Stimulated activated CD4-positive, alpha-beta T cell treated with anti-CD3 and anti-CD28 coated beads, Interleukin-15, amount 100 ng/mL, for 1 hour (primary cell): ENCODE measurements at places on chromosomes 4 and X.

GRCh38 chr4:182881914-182882313 is 35.3 kb downstream of the DCTD start:
- DNase-seq, result no peak

- DNase-seq, result no peak
Observed at GRCh38 chr4:106869551-106869950, 166.6 kb downstream of the DKK2 start.

DNA sequence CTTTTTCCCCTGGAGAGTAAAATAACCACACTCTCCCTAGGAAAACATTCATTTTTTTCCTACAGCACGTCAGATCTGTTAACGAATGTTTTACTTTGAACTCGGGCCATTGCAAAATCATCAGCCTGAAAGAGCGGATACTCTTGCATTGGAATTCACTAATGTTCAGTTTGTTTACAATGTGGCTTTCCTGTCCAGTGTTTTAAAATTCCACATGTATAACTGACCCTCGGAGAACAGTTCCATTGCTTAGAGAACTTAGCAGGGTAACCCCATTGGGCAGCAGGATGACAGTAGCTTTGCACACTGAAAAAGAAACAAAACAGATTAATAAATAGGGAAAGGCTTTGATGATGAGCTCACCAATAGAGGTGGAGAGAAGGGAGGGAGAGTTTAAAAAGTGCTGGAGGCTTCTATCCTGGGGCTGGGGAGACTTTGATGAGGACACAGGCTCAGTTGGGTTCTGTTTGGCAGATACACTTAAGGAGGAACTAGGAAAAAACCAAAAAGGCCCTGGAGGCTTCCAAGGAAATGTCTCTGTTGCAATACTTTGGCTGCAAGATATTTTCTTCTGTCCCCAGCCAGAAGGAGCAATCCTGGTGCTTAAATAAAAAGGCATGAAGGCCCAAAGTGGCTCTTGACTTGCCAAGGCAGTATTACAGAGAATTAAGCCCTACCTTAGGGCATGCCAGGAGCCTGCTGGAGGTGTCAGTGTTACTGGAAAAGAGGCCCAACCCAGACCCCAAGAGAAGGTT is 143.1 kb downstream of the ARSF start:
- DNase-seq, result no peak

GRCh38 chr4:72319601-72320021 is 249.4 kb downstream of the ADAMTS3 start:
- no peak for DNase-seq

- peak; percentile 58 for DNase-seq
Observed at GRCh38 chr4:40840985-40841571, 91.3 kb downstream of the NSUN7 start.

GRCh38 chr4:35966566-35966965 is 277.7 kb downstream of the ARAP2 start:
- DNase-seq, result no peak

DNA sequence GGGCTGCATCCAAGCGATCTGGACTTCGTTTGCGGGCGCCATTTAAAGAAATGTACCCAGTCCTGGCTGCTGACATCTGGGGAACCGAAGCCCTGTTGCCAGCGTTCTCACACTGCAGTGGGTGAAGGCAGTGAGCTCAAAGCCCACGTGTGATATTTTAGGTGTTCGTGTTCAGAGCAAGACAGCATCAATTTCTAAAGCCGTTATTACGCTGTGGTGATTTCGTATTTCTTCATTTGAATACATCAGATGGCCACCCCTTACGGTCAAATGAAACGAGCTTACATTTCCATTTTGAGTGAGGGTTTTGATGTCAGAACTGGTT is 376 bp upstream of the C4orf36 start:
- DNase-seq, result no peak

DNA sequence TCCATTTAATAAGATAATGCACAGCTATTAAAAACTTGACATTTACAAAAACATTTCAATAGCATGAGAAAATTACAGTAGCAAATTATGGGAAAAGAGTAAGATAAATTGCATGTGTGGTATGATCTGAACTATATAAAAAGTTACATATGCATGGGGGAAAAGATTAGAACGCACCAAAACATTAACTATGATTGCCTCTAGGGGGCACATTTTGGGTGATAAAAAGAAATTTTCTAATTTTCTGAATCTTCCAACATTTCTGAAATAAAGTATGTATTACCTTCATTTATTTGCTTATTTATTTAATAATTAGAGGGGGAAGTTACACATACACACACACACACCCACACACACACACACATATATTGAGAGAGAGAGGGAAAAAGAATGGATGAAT is 19.6 kb upstream of the KDM5C start:
- no peak for DNase-seq

- DNase-seq, result no peak
Observed at GRCh38 chr4:166657261-166657660, 577.0 kb downstream of the SPOCK3 start.

DNA sequence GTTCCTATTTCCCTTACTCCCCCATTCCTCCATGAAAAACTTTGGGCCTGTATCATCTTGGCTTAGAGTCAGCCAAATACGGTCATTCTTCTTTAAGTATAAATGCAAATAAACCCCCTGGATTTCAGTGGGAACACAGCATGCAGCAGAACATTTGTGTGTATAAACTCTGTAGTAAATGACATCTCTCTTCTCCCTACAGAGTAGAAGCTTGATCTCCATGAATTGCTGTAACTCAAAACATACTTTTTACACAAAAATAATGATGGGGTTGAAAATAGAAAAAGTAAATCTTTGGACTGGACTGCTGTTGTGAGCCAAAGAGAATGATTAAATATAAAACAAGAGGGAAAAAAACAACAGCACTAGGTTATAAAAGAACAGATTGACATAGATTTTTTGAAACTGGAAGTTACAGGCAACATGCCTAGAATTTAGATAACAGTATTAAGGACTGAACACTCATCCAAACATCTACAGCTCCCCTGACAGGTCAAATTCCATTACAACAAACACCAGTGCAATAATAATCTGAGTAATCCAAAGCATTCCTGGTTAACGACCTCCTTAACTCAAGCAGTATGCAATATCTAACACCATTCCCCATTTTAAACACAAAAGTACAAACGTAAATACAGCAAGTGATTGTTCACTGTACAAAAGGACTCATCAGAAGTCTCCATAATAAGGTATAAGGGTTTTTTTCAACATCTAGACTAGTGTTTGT is 30.7 kb downstream of the TSPAN5 start:
- no peak for DNase-seq

DNA sequence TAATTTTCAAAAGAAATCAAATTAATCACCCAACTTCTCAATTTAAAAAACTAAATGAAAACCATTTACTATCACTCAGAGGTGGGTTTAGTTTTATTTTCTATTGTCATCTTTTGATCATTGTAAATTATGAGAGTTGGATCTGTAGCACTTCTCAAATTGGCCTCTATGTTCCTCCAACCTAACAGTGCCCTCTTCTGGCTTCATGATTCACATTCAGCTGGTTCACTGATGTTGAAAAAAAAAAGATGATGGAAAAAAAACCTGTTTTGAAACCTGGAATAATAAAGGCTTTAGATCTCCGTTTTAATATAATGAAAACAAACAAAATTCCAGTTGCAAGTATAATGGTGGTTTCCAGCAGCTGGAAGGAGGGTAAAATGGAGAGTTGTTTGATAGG is 2.4 kb upstream of the NBDY start:
- no peak for DNase-seq

DNA sequence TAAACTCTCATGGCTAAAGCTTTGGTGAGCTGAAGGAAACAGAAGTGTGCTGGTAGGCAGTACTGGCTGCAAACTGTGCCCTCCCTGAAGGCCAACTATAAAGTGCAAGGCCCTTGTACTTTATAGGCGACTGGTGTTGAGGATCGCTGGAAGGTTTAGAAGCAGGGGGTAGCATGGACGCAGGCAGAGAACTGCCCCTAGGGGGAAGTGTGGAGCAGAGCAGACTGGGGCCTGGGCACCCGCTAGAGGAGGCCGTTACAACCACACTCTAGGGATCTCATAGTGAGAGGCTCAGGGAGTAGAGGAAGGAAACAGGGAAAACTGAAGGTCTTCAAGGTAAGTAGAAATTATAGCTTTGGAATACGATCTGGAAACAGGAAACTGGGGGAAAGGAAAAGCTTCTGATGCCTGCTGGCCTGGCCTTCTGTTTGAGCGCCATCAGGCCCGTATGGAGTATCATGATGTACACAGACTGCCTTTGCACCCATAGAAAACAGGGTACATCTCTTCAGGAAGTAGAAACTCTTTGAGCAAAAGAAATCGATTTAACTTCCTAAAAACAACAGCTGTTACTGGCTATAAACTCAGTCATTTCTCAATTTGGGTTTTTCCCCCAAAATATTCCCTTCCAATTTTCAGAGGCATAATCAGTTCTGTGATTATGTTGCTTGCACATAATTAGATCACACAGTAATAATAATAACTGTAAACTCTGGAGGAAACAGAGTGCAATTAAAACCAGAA is 23.9 kb upstream of the TMSB4X start:
- peak; percentile 39 for DNase-seq

DNA sequence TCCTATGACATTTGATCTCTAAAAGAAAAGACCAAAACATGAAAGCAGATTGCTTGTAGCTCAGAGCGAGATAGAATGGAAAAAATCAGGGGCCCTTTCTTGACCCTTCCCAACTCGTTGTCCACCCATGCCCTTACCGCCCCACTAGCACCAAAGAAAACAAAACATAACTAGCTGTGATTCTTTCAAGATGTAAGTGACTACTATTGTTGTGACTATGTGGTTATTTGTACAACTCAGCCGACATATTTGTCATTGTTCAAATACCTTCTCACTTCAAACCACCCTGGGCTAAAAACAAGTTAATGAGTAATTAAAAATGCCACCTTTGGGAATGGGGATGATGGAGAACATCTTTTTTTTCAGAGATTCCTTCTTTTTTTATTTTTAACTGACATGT is 171.2 kb upstream of the GPC4 start:
- DNase-seq, result no peak

DNA sequence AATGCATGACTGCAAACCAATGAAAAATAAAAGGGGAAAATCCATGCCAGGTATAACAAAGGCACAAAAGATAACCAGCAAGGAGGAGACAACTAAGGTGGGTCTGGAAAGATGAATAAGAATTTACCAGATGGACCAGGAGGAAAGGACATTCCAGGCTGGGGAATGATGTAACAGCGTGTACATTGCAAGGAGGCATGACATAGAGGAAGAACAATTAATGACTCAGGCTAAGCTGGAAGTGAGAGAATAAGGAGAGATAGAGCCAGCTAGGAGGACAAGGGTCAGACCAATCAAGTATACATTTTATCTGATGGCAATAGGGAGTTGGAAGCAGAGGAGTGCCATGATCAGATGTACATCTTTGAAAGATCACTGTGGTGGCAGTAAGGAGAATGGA is 57.0 kb downstream of the MTMR8 start:
- no peak for DNase-seq

DNA sequence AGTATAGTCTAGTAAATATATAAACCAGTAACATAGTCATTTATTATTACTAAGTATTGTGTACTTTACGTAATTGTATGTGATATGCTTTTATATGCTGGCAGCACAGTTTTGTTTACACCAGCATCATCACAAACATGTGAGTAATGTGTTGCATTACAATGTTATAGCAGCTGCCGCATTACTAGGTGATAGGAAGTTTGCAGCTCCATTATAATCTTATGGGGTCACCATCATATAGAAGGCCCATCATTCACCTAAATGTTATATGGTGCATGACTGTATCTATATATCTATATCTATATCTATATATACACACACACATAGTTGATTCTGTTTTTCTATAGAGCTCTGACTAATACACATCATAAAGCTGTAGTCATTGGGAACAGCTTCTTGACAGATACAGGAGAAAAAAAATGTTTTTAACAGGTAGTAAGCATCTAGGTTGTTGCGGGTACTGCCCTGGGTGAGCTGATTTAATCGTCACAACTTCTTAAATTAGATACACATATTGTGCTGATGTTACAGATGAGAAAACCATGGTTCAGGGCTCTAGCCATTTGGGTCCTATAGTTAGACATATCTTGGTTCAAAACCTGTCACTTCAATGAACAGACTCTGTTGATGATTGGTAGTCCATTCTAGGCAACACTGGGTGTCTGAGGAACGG is 77.9 kb downstream of the CLNK start:
- no peak for DNase-seq

- DNase-seq, result no peak
Observed at GRCh38 chrX:17922303-17922702, 61.2 kb upstream of the RAI2 start.

- DNase-seq, result no peak
Observed at GRCh38 chr4:38856524-38857337, at the start of gene TLR6. Gene TLR6 (minus strand): TSS chr4:38856817. CDS start chr4:38829473, 27,344 bp downstream.

GRCh38 chrX:138481649-138482048 is 229.9 kb downstream of the FGF13 start:
- DNase-seq, result no peak

GRCh38 chr4:16443504-16444088 is 217.3 kb upstream of the TAPT1 start:
- DNase-seq, result no peak

- DNase-seq, result no peak
Observed at GRCh38 chr4:156837625-156838345, 133.8 kb downstream of the PDGFC start.

- no peak for DNase-seq
Observed at GRCh38 chrX:71935476-71935875, 24.8 kb downstream of the NHSL2 start.

DNA sequence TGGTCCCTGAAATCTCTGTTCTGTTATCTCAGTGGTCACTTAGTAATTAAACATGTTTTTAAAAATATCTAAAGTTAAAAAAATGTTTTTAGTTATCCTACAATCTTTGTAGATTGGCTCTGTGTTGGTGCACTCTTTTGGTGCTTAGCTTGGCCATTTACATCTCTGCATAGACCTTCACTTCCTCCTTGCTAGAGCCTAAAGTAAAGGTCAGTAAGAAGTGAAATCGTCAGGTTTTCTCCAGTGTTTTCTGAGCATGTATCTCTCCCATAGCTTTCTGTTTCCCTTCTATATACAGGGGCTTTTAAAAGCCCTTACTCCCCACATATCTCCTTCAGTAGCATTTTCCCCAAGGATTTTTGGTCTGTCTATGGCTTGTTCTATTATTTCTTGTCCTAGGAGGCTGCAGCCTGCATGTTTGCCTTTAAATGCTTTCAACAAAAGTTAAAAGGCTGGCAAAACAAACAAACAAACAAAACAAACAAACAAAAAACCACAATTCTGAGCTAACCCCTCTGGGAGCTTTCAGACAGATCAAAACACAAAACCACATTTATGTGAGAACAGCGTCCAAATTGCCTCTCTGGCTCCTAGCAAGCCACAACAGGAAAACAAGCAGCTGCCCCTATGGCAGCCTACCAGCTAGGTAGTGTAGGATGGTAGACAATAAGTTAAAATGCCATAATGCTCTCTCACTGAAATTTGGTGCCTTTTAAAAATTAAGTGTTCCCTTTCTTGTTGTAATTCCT is 27.3 kb upstream of the GPRASP2 start:
- DNase-seq, result no peak

DNA sequence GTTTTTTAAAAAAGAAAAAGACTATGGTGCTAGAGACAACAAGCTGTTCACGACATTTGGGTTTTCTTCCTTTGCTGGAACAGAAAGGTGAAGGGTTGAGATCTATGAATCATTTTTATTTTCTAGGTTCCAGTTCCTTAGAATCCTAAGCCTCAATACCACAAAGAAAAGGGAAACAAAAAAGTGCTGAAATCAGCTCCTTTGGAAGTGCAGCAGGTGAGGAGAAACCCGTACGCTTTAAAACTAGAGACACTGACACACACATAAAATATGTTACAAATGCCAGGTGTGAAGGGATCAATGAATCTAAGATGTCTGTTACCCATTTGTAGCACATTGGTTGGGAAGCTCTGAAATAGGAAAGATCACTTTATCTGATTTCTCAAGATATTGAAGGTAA is 125.2 kb downstream of the AREG start:
- no peak for DNase-seq
